Lung (tissue), 17 donors: ENCODE measurements at places on chromosomes 6 and 20. TPM values are rescaled to one million over a fixed set of nuclear protein-coding genes. Genes with fewer than 3 reads are reported as not detected.

DNA sequence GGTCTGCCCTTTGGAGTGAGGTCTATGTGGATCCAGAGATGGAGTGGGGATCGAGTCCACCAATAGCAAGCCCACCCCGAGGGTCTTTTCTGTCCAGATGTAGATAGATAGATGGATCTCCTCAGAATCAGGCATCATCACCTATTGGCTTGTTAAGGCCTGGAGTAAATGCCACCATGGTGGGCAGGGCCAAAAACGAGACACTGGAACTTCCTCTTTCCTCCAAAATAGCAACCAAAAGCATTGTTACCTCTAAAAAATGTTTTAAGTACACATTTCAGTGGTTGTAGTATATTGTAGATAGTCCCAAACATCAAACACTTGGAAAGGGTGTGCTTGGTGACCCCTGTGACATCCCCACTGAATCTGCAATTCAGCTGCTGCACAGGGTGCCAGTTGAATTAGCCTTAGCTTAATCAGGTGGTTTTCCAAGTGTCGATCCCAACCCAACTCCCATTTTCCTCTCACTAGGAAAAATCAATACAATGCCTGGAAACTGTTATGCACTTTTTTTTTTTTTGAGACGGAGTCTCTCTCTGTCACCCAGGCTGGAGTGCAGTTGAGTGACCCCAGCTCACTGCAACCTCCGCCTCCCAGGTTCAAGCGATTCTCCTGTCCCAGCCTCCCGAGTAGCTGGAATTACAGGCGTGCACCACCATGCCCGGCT, 35.0 kb upstream of the NELFCD start:
- no peak overlapping the region for H3K4me3 ChIP-seq
- H3K27ac ChIP-seq, result no peak overlapping the region
- no peaks in the 10 kb centered on the region for H3K36me3 ChIP-seq
- H3K27me3 ChIP-seq, result no peaks in the 10 kb centered on the region
- H3K4me1 ChIP-seq, result no peaks in the 10 kb centered on the region

Gene AK9
- 26.3 TPM for total RNA-seq

Gene BPI
- total RNA-seq, result 0.49 TPM

GRCh38 chr20:61299104-61299503, 47.0 kb downstream of the CDH4 start:
- H3K27me3 ChIP-seq, result no peaks in the 10 kb centered on the region
- no peaks in the 10 kb centered on the region for H3K4me1 ChIP-seq
- no peak overlapping the region for H3K27ac ChIP-seq
- no peak for DNase-seq
- H3K36me3 ChIP-seq, result no peaks in the 10 kb centered on the region

GRCh38 chr6:142545147-142545546, 243.3 kb downstream of the ADGRG6 start:
- H3K36me3 ChIP-seq, result no peaks in the 10 kb centered on the region
- H3K4me1 ChIP-seq, result no peaks in the 10 kb centered on the region
- H3K27ac ChIP-seq, result no peak overlapping the region
- no peak for DNase-seq
- peaks cover 2% of the 10 kb centered on the region for H3K27me3 ChIP-seq
- no peak overlapping the region for H3K4me3 ChIP-seq

Gene SNX21
- total RNA-seq, result 30.9 TPM

DNA sequence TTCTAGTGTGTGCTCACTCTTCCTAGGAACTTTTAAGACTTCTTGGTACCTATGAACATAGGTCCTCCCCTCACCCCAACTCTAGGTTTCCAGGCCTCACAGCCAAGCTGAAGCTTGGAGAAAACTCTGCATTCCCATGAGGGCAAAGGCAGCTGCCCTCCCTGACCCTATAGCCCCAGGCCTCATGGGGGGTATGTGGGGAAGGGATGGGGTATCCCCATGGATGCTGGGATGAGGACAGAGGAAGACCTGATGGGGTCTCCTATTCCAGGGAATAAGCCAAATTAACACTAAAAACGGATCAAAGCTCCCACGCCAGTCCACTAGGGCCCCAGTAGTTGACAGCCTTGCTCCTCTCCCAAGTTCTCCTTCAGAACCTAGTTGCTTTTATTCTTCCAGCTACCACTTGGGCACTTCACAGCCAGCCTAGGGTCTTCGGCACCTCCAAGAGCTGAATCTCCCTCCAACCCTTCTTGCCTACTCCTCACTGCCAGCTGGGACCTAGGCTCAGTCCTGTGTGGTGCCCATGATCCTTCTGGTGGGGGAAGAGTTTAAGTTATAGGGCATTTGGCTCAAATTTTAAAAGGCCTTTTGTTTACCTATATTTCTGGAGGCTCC, 7.8 kb downstream of the TP53INP2 start:
- peaks cover 19% of the 10 kb centered on the region for H3K36me3 ChIP-seq
- peaks cover 6% of the 10 kb centered on the region for H3K4me1 ChIP-seq
- H3K27ac ChIP-seq, result peak overlapping the region; percentile 28
- H3K27me3 ChIP-seq, result no peaks in the 10 kb centered on the region

DNA sequence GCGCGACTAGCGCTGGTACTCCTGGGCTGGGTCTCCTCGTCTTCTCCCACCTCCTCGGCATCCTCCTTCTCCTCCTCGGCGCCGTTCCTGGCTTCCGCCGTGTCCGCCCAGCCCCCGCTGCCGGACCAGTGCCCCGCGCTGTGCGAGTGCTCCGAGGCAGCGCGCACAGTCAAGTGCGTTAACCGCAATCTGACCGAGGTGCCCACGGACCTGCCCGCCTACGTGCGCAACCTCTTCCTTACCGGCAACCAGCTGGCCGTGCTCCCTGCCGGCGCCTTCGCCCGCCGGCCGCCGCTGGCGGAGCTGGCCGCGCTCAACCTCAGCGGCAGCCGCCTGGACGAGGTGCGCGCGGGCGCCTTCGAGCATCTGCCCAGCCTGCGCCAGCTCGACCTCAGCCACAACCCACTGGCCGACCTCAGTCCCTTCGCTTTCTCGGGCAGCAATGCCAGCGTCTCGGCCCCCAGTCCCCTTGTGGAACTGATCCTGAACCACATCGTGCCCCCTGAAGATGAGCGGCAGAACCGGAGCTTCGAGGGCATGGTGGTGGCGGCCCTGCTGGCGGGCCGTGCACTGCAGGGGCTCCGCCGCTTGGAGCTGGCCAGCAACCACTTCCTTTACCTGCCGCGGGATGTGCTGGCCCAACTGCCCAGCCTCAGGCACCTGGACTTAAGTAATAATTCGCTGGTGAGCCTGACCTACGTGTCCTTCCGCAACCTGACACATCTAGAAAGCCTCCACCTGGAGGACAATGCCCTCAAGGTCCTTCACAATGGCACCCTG, 1.6 kb downstream of the TPBG start:
- peak overlapping the region; percentile 66 for H3K4me3 ChIP-seq
- no peaks in the 10 kb centered on the region for H3K27me3 ChIP-seq
- H3K27ac ChIP-seq, result peak overlapping the region; percentile 26
- H3K4me1 ChIP-seq, result peaks cover 8% of the 10 kb centered on the region

GRCh38 chr6:145028144-145028818, 707.0 kb downstream of the EPM2A start:
- H3K27ac ChIP-seq, result no peak overlapping the region
- no peaks in the 10 kb centered on the region for H3K4me1 ChIP-seq
- no peaks in the 10 kb centered on the region for H3K36me3 ChIP-seq
- no peak overlapping the region for H3K4me3 ChIP-seq
- H3K27me3 ChIP-seq, result no peaks in the 10 kb centered on the region

DNA sequence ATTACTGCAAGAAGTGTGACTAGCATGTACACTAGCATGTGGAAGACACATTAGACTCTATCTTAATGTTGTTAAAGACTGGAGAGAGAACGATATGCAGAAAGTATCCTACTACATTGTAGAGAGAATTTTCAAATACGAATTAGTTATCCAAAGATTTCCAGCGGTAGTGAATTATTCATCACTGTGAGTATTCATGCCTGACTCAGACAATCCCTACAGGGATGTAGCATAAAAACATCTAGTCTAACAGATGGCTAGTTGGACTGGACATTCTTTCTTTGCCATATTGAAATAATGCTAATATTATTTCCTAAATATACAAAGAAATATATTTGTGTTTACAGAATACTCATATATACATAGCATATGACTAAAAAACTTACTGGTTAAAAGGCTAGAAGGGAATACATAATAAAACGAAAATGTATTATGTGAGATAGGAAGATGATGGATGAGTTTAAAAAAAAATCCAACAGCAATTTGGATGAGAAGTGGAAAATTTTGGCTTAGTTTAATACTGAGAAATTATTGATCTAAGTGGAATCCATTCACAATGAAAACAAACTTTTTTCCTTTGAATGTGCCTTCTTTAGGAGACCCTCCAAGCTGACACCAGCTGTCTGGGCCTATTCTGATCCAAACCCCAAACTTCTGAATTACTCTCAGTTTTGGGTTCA, 580.7 kb downstream of the RFPL4B start:
- no peak overlapping the region for H3K4me3 ChIP-seq
- no peak for DNase-seq
- no peaks in the 10 kb centered on the region for H3K27me3 ChIP-seq

- peaks cover 8% of the 10 kb centered on the region for H3K4me1 ChIP-seq
- H3K36me3 ChIP-seq, result no peaks in the 10 kb centered on the region
- peak; percentile 70 for DNase-seq
- no peak overlapping the region for H3K27ac ChIP-seq
Measured at GRCh38 chr6:165704045-165704748, 41.2 kb upstream of the PDE10A start.

DNA sequence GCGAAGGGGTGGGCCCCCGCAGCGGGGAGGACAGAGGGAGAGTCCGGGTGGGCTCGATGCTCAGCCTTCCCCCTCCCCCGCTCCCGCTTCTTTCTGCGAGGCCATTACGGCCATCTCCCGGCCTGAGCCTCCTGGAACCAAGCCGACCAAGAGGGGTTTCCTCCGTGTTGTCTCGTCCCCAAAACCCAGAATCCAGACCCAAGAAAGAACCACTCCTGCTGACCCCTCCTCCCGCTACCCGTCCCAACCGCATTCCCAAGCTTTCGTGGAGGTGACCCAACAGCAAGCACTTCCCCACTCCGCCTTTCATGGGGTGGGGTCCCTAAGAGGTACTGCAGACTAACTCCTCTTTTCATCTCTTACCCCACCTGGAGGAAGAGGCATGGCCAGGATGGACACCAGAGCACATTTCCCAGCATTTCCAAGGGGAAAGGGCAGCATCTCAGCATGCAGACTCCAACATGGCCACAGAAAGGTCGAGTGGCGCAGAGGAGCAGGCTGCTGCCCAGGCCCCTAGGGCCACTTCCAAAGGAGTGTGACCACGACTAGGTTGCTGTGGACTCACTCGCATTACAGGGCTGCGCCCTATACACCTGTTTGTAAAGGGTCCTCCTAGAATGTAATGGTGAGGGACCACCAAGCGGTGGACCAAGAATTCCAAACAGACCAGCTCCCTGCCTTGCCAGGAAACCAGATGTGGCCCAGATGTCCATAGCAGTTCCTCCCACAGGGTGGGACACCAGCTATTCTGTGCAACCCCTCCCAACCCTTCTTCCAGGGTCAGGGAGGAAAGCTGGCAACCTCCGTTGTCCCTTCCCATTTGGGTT, 53.4 kb downstream of the MRPL14 start:
- peaks cover 22% of the 10 kb centered on the region for H3K4me1 ChIP-seq
- H3K27ac ChIP-seq, result peak overlapping the region; percentile 64
- peak; percentile 85 for DNase-seq
- H3K4me3 ChIP-seq, result peak overlapping the region; percentile 5

Gene SIRPD
- 0.28 TPM for total RNA-seq

DNA sequence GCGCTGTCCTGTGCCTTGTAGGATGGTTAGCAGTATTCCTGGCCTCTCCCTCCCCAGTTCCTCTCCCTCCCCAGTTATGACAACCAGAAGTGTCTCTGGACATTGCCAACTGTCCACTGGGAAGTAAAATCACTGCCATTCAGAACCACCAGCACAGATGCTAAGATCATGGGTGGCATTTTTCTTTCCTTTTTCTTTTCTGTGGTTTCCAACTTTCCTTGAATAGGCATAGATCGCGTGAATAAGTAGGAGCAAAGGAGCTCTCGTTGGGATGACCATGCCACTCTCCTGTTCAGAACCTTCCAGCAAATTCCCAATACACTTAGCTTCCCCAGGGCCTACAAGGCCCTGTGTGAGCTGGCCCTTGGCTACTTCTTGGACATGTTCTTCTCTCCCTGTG, 59.0 kb downstream of the EYA2 start:
- H3K36me3 ChIP-seq, result no peaks in the 10 kb centered on the region
- no peak overlapping the region for H3K4me3 ChIP-seq
- no peak for DNase-seq
- H3K27ac ChIP-seq, result no peak overlapping the region
- no peaks in the 10 kb centered on the region for H3K27me3 ChIP-seq

Gene PI3
- total RNA-seq, result 44.9 TPM

DNA sequence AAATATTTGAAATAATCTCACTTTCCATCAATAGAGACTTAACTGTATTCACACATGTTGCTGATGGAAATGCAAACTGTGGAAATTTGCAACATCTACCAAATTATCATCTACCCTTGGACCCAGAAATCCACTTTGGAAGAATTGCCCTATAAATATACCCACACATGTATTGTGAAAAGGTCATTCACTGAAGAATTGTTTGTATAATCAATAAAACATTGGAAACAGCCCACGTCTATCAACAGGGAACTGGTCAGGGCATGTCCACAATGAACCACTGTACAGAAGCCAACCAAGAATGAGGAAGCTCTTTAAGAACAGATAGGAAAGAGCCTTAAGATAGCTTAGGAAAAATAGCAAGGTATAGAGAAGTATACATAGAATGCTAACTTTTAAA, 36.2 kb downstream of the PXDC1 start:
- no peak overlapping the region for H3K4me3 ChIP-seq
- H3K27ac ChIP-seq, result no peak overlapping the region
- no peak for DNase-seq
- peaks cover 3% of the 10 kb centered on the region for H3K36me3 ChIP-seq

- H3K4me1 ChIP-seq, result no peaks in the 10 kb centered on the region
- no peak overlapping the region for H3K4me3 ChIP-seq
- no peak for DNase-seq
- H3K36me3 ChIP-seq, result no peaks in the 10 kb centered on the region
- no peak overlapping the region for H3K27ac ChIP-seq
- H3K27me3 ChIP-seq, result no peaks in the 10 kb centered on the region
Measured at GRCh38 chr6:12423832-12424231, 133.7 kb downstream of the EDN1 start.

DNA sequence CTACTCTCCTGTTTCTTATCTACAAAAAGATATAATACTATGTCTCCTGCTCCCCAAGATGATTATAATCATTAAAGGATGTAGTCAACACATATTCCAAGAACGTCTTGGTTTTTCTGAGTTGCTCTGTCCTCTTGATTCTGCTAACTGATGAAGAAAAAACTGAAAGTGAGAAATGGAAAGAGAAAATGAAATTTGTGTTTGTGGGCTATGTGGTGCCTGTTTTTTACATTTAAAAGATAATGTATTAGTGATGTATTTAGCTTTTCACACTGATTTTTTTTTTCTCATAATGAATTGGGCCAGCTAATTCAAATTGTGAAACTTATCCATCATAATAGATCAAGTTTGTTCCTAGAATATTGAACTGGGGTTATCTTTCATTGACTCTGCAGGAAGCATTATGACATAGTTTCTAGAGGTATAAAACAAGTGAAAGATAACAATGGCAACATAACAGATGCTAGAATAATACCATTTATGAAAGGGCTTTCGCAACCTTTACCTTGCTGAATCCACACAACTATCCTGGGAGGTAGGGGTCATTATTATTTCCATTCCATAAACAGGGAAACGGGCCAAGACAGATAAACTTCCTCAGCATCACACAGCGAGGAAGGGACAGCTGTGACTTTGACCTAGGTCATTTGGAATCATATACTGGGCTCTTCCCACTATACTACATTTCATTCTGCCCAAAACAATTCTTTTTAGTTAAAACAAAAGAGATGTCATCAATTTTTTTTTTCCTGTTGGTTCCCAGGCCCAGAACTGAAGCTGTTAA, 336.7 kb downstream of the GJA1 start:
- no peaks in the 10 kb centered on the region for H3K27me3 ChIP-seq
- peak; percentile 33 for DNase-seq
- no peaks in the 10 kb centered on the region for H3K4me1 ChIP-seq
- no peak overlapping the region for H3K4me3 ChIP-seq
- H3K36me3 ChIP-seq, result no peaks in the 10 kb centered on the region
